ENCODE measurements at places on chromosomes 11 and 22.
A peak's percentile ranks its signal among the peaks of the same experiment; 100 is the strongest.

DNA sequence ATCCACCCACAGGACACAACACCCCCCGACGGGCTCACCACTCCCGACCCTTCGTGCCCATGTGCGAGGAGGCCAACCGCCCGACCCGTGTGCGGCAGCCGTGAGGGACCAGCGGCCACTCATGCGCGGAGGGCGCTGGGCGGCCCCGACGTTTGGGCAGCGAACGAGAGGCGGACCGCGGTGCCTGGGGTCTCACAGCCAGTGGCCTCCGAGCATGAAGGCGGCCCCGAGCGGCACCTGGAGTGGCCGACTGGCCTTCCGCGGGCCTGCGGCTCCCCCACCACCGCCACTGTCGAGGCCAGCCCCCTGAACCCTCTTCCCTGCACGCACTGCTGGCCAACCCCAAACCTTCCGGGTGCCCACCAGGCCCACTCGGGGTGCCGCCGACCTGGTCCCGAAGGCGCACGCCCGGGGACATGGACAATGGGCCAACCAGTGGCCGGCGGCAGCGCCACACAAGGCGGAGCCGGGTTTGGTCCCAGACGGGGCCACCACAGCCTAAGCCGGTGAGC, 4274.9 kb upstream of the OR11H1 start:
- DNase-seq: no peak

DNA sequence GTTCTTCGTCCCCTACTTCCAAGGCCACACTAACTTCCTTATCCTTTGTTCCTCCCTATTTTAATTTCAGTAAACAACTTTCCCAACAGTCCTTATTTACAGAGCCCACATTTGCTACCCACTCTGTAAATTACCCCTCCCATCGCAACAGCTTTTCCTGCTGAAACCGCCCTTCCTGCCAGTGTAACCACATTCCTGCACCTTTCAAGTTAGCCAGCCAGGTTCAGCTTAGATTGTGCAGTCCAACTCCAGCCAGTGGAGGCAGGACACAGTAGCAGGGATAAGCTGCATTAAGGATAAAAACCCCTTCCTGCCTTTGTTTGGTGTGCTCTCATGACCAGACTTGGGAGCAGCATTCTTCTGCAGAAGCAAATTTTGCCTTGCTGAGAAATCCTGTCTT, 768.3 kb upstream of the ARHGAP42 start:
- no peak for DNase-seq

- no peak for DNase-seq
These were observed 3.1 kb downstream of the HYLS1 start for GRCh38 chr11:125890447-125891100.

DNA sequence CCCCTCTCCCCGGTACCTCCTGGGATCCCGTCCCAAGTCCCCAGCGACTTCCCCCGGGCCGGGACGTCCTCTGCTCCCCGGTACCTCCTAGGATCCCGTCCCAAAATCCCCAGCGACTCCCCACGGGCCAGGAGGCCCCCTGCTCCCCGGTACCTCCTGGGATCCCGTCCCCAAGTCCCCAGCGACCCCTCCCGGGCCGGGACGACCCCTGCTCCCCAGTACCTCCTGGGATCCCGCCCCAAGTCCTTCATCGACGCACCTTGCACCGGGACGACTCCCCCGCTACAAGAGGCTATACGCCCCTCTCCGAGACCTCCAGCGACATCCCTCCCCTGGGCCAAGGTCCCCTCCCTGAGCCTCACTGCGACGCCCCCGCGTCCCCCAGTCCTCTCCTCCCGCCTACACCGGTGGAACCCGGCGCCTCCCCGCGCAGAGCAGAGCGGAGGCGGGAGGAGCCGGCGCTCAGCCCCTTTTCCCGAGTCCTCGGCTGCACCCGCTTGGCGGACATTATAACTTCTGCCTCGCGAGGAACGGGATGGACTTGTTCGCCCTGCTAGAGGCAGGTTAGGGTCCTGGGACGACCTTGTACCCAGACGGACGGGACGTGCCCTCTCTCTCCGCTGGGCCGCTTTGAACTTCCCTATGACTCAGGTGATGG, 912 bp downstream of the KREMEN1 start:
- DNase-seq: no peak

GRCh38 chr22:41683616-41684015, 5.1 kb downstream of the SNU13 start:
- DNase-seq: no peak

- peak; percentile 50 for DNase-seq
These were observed at the start of gene AHNAK for GRCh38 chr11:62546244-62546928. Gene AHNAK (minus strand): TSS chr11:62546806. CDS start chr11:62536098, 10,708 bp downstream.

DNA sequence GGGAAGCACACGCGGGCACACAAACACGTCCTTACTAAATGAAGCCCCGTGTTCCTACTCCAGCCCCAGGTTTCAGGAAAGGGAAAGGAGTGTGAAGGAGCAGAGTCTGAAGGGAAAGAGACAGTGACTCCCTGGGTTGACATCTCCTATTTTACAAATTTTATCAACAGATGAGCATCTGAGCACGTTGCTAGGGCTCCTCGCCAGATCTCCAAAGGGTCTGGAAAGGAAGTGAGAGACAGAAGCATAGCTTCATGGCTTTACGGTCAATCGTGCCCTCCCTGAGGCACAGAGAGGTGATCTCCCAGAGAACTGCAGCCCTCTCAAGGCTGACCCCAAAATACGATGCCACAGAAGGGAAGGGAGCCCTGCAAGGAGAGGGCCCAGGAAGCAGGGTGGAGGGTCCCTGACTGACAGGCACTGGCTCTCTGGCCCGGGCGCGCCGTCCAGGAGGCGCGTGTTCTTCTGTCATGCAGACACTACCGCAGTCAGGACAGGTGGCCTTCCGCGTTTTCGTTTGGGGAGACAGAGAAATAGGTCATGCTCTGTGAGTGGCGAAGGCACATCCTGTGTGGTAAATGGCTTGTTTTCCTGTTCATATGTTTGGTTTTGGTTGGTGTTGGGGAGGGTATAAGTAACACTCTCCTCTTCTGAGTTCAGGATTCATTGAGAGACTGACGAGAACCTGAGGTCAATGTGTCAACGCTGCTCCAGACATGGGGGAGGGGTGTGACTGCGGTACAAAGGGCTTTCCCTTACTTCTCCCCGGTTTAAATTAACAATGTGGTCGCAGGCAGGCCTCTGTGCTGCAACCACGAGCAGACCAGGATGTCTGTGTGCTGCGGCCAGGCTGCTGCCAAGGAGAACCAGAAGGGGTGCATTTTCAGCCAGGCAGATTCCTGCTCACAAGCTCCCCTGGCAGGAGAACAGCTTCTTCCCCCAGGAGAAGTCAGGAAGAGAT, 813.3 kb downstream of the OPCML start:
- DNase-seq: no peak

DNA sequence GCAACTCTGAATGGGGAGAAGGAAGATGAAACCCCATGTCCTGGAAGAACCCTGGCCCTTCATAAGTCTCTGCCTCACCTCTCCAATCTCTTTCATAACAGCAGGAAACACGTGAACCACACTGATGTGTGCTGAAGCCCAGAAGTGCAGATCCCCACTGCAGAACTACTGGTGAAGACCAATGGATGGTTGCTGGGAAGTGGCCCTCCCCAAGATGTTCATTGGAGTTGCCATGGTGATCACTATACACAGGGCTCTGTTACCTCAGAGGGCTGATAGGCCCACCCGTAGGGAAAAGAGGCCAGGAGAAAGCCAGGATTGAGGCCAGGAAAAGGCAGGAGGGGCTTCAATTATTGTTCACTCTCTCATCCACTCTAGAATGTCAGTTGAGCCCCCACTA, 11.6 kb downstream of the TST start:
- DNase-seq: no peak

DNA sequence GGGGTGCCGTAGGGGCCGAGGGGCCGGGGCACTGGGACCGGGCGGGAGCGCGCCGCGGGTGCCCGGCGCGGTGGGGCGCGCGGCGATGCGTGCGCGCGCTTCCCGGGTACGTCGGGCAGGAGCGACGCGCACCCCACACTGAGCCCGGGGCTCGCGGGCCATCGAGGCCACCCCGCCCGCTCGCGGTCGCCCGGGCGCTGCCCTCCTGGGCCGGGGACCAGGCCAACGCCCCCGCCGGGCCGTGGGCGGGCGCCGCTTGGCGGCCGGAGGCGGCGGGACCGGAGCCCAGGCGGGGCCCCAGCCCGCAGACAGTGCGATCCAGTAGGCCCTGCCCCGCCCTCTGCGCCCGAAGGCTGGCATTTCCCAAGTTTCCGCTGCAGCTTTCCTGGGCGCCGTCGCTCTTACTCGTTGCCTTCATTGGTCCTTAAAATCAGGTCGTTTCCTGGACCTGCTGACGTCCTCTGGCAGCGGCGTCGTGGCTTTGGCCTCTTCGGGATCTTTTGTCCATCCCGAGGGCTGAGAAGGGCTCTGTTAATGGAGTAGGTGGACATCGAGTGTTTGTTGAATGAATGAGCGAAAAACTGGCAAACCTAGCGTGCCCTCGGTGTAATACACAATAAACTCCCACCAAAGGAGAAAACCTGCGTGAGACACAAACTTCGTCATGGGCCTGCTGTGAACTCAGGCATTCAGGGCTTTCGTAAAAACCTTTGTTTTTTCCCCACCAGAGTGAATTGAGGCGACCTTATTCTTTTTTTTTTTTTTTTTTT, 638 bp downstream of the PARVA start:
- no peak for DNase-seq

DNA sequence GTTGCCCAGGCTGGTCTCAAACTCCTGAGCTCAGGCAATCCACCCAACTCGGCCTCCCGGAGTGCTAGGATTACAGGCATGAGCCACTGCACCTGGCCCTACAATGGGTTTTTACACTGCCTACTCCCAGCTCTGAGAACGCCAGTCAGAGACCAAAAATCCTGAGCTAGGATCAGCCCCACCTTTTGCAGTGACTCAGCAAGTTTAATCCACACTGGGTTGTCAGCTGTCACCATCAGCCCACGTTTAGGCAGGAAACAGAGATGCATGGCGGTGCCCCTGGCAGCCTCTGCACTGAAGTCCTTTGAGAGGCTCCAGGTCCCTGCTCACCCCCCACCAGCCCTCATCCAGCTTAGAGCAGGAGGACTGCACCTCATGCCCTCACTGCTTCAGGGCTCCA, 117.6 kb downstream of the ARHGAP8 start:
- DNase-seq: no peak

- DNase-seq: no peak
These were observed 56.5 kb upstream of the ARHGAP32 start for GRCh38 chr11:129248618-129249017.

DNA sequence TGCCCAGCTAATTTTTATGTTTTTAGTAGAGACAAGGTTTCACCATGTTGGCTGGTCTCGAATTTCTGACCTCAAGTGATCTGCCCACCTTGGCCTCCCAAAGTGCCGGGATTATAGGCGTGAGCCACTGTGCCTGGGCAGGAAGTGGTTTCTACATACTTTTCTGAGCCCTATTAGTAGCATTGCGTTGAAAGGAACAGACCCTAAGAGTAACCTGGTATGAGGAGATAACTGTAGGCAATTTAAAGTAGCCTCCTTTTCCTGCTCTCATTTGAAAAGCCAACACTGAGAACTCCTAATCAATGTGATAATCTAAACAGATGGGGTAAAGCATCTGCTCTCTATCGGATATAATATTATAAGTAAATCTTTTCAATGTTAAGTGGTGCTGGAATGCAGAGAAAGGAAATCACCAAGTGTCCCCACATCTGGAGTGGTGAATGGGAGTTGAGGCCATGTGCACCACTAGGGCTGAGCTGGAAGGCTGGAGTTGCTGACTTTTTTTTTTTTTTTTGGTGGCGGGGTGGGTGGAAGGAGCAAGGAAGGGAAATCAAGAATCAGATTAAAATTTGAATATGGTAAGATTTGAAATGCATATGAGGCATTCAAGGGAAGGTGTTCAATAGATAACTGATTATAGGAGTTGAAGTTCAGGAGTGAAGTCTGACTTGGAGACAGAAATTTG, 20.7 kb downstream of the PDHX start:
- no peak for DNase-seq

DNA sequence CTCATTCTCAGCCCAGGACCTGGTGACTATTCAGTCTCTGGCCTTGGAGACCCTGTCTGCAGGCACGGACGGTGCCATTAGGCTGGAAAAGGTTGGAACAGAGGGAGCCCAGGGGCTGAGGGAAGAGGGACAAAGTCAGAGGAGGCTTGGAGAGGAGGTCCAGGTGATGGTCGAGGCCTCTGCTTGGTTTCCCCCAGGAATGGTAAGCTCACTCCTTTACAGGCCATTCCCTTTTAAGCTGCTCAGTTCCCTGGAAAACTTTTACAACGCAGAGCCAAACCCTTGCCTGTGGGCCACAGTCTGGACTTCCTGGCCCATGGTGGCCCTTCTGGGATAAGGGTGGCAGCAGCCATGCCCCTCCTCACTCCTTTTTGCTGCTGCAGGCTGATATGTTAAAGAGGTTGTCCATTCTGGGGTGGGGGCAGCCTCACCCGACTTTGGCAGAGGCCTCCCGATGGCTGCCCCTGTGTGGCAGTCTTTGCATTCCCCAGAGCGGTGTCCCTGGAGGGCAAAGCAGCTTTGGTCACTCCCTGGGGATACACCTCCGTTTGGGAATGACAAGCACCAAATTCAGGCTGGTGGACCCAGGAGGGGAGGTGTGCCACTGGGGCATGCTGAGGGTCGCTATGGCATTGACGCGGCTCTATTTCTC, 34.0 kb upstream of the RFPL3 start:
- DNase-seq: no peak

GRCh38 chr22:50260434-50260800, 1.1 kb downstream of the MAPK12 start:
- DNase-seq: no peak

DNA sequence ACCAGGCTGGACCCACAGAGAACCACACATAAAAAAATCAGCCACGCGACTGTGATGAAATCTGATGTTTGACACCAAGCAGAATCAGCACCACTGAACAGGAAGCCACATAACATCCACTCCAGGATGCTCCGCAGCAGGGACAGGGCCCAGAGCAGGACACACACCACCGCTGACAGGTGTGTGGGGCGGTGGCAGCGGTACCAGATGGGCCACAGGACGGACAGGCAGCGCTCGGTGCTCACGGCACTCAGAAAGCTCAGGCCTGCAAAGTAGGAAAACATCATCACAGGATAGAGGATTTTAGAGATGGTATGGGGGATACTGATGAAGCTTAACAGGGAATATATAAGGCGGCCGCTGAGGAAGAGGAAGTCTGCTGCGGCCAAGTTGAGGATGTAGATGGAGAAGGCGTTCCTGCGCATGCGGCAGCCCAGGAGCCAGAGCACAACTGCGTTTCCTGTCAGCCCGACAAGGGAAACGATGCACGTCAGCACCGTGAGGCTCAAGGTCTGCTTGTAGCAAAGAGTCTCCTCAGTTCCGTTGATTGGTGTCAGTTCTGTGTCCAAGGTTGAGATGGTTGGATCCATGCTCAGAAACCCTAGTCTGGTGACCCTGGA, 4.9 kb downstream of the MRGPRX1 start:
- no peak for DNase-seq

- no peak for DNase-seq
These were observed 26.3 kb upstream of the APLNR start for GRCh38 chr11:57263351-57263750.

DNA sequence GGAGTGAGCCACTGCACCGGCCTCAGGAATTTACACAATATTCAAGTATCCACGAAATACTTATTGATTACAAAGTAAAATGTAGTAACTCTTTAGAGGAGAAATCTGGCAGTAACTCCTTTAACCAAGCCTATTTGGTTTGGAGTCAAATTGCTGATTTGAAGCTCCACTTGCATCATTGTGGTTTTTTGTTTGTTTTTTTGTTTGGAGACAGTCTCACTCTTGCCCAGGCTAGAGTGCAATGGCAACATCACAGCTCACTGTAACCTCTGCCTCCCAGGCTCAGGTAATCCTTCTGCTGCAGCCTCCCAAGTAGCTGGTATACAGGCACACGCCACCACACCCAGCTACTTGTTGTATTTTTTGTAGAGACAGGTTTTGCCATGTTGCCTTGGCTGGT, 6.4 kb upstream of the QSER1 start:
- DNase-seq: no peak
